ENCODE measurements at places on chromosomes 11 and 22.

DNA sequence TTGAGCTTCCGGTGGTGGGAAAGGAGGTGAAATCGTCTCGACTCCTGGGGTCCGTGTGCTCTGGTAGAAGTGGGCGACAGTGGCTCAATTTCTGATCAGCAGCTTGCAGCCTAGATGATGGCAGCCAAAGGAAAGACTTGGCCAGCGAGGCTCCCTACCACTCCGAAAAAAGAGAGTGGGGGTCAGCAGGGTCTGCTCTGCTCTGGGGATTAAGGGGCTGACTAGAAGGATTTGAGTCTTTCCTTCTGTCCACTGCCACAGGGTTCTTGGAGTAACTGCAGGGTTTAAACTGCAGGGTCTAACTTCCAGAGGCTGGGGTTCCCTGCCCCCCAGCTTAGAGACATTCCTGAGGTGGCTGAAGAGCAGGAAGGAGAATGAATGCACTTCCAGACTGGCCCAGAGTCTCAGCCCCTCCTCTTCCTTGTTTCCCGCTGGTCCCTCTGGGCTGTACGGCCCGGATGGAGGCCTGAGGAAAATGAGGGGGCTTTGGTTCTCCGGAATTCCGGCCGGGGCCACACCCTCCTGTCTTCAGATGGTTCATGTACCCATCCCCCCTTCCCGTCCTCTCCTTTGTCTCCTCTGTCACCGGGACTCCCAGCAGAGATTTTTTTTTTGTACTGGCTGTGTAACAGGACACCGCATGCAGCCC lies 907 bp downstream of the SERPINH1 start:
- no peak for DNase-seq

DNA sequence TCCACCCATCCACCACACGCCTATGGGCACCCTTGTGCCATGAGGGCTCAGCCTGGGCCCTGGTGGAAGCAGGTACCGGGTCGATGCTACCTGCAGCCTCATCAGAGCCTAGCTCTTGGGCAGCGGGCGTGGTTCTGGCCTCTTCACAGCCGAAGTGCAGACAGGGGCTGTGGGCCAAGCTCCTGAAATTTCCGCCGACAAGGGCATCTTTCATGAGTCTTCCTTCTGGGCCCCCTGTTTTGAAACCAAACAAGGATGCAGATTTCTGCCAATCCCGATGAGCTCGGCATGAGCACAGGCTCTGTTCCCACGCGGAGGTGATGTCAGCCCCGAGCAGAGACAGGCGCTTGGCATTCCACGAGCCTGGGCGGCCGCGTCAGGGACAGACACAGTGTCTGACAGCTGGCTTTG lies 22.6 kb upstream of the MGAT3 start:
- DNase-seq, result no peak

GRCh38 chr11:43790444-43790794 lies 90.2 kb upstream of the ALKBH3 start:
- no peak for DNase-seq

DNA sequence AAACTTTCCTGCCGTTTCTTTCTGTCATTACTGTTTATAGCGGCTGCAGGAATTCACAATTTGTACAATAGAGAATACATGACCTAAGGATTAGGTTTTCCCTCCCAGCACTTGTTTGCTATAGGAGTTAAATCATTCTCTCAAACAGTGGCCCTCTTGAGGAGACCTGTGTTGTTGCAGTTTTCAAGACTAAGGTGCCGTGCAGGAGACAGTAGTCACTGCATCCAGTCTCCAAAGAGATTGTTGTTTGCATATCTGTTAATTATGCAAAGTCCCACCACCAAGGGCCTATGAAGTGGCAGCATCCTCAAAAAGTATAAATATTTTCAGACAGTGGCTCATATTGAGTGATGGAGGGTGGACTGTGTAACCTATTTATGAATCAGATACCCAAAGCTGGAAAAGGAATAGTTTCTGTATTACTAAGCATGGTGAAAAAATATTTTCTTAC lies 2.3 kb downstream of the PRSS23 start:
- DNase-seq, result no peak

- DNase-seq, result no peak
These were observed 145.5 kb downstream of the TRIM29 start for GRCh38 chr11:119992171-119993051.
